T-cell (primary cell): ENCODE measurements at places on chromosomes 6 and 20. TPM values are rescaled to one million over a fixed set of nuclear protein-coding genes. Genes with fewer than 3 reads are reported as not detected.
A peak's percentile ranks its signal among the peaks of the same experiment; 100 is the strongest.

GRM1 gene
- not detected for total RNA-seq

GRCh38 chr6:20577173-20577688 lies 43.0 kb downstream of the CDKAL1 start:
- H3K27ac ChIP-seq: no peak overlapping the region
- H3K4me1 ChIP-seq: no peaks in the 10 kb centered on the region
- H3K36me3 ChIP-seq: peaks cover 21% of the 10 kb centered on the region
- no peak overlapping the region for H3K4me3 ChIP-seq
- no peaks in the 10 kb centered on the region for H3K27me3 ChIP-seq

GRCh38 chr6:157157258-157157657 lies 166.1 kb downstream of the TMEM242 start:
- H3K4me3 ChIP-seq: no peak overlapping the region
- H3K27me3 ChIP-seq: no peaks in the 10 kb centered on the region
- H3K36me3 ChIP-seq: peaks cover 42% of the 10 kb centered on the region
- no peak overlapping the region for H3K27ac ChIP-seq

DNA sequence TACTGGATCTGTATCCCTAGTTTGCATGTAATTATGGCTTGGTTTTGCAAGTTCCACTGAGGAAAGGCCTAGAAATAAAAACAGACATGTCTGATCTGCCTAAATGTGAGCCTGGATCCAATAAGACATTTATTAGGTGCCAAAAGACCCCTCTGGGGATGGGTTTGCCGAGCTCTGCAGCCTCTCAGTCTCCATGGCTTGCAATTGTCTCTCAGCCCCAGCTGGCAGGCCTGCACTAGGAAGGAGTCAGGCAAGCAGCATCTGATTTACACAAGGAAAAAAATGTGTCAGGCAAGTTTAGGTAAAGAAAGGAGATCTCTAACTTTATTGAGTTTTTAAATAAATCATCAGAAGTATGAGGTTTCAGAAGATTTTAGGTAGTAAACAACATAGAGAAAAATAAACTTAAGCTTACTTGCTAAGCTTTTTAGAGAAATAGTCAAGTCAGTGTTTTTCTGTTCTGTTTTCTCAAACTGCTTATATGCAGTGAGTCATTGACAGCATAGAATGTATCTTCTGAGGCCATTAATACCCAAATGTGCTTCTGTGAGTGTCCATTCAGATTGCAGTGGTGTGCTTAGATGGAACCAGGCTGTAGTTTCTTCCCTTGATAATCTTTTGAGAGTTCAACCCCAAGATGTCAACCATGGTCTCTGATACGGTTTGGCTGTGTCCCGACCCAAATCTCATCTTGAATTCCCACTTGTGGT lies 121.0 kb downstream of the FHL5 start:
- DNase-seq: no peak
- H3K4me3 ChIP-seq: no peak overlapping the region
- no peak overlapping the region for H3K27ac ChIP-seq
- no peaks in the 10 kb centered on the region for H3K4me1 ChIP-seq
- H3K27me3 ChIP-seq: peaks cover 3% of the 10 kb centered on the region

DNA sequence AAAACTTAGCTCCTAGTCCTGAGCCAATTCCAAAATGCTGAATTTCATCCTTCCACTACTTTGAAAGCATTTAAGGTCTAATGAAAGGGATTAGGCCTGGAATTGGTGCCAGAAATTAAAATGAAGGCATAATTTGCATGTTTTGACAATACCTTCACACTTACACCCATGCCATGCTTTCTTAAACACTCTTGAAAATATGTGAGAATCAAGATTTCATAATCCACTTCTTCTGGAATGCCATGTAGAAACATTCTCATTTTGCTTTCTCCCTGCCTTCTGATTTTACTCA lies 77.1 kb downstream of the ANKEF1 start:
- no peaks in the 10 kb centered on the region for H3K4me1 ChIP-seq
- H3K4me3 ChIP-seq: no peak overlapping the region
- H3K36me3 ChIP-seq: no peaks in the 10 kb centered on the region
- DNase-seq: no peak
- no peak overlapping the region for H3K27ac ChIP-seq

- DNase-seq: no peak
- H3K27me3 ChIP-seq: peaks cover 30% of the 10 kb centered on the region
- H3K4me1 ChIP-seq: no peaks in the 10 kb centered on the region
- no peaks in the 10 kb centered on the region for H3K36me3 ChIP-seq
- no peak overlapping the region for H3K27ac ChIP-seq
Observed at GRCh38 chr20:47791084-47791599, 5.9 kb upstream of the SULF2 start.

DNA sequence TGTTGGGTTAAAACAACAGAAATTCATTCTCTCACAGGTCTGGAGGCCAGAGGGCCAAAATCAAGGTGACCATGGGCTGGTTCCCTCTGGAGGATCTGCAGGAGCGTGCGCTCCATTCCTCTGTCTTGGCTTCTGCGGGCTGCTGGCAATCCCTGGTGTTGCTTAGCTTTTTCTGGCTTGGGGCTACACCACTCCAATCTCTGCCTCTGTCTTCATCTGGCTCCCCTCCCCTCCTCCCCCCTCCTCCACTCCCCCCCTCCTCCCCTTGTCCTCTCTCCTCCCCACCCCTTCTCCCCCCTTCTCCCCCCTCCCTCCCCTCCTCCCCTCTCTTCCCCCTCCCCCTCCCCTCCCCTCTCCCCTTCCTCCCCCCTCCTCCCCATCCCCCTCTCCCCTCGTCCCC lies 321.3 kb upstream of the ARID1B start:
- DNase-seq: no peak
- no peaks in the 10 kb centered on the region for H3K27me3 ChIP-seq
- H3K27ac ChIP-seq: no peak overlapping the region
- H3K36me3 ChIP-seq: no peaks in the 10 kb centered on the region
- H3K4me1 ChIP-seq: no peaks in the 10 kb centered on the region
- no peak overlapping the region for H3K4me3 ChIP-seq

MOCS3 gene
- total RNA-seq: 3.0 TPM

PM20D2 gene
- total RNA-seq: 12.3 TPM

DNA sequence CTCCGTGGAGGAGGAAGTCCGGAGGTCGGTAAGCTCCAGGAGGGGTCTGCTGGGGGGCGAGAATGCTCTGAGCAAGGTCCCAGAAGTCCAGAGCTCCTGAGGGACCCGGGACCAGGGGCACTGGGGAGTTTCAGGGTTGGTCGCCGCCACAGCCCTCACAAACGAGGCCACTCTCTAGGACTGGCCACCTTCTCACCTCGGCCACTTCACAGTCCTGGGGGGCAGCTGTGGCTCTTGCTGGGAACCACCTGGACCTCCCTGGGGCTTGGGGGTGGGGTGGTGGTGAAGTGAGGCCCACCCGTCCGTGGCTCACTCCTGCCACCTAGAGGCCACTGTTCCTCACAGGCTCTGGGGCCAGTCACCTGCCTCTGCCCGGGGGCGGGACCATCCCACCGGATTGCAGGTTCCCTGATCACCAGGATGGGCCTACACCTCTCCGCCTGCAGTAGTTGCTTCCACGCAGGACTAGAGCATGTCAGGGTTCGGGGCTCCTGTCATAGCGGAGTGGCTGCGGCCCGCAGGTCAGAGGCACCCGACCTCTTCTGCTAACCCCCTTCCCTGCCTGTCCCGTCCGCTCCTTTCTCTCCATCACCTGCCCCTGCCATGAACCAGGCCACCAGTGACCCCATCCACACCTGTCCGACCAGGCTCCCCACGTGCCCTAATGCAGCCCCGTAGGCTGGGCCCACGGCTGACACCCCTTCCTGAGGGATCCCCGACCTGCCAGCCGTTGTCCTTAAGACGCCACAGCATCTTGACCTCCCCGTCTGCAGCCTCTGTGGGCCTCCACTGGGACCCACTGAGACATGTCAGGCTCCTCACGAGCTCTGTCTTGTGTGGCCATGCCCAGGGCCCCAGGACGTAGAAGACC lies 5.1 kb upstream of the TCEA2 start:
- peaks cover 34% of the 10 kb centered on the region for H3K4me1 ChIP-seq
- H3K4me3 ChIP-seq: peak overlapping the region; percentile 39
- no peaks in the 10 kb centered on the region for H3K27me3 ChIP-seq
- peak; percentile 75 for DNase-seq
- H3K27ac ChIP-seq: no peak overlapping the region

RAB32 gene
- 0.38 TPM for total RNA-seq

PNPLA1 gene
- total RNA-seq: 0.20 TPM

GRCh38 chr6:42502990-42503389 lies 51.3 kb upstream of the TRERF1 start:
- no peaks in the 10 kb centered on the region for H3K27me3 ChIP-seq
- no peak overlapping the region for H3K4me3 ChIP-seq
- no peaks in the 10 kb centered on the region for H3K36me3 ChIP-seq
- no peak for DNase-seq
- H3K27ac ChIP-seq: no peak overlapping the region

DNA sequence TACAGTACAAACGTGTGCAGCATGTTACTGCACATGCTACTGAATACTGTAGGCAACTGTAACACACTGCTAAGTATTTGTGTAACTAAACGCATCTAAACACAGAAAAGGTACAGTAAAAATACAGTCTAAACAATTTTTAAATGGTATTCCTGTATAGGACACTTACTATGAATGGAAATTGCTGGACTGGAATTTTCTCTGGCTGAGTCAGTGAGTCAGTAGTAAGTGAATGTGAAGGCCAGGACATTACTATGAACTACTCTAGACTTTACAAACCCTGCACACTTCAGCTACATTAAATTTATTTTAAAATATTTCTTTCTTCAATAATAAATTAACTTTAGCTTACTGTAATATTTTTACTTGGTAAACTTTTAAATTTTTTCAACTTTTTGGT lies 225.0 kb upstream of the TENT5A start:
- no peak overlapping the region for H3K27ac ChIP-seq
- H3K4me3 ChIP-seq: no peak overlapping the region
- no peaks in the 10 kb centered on the region for H3K4me1 ChIP-seq

DNA sequence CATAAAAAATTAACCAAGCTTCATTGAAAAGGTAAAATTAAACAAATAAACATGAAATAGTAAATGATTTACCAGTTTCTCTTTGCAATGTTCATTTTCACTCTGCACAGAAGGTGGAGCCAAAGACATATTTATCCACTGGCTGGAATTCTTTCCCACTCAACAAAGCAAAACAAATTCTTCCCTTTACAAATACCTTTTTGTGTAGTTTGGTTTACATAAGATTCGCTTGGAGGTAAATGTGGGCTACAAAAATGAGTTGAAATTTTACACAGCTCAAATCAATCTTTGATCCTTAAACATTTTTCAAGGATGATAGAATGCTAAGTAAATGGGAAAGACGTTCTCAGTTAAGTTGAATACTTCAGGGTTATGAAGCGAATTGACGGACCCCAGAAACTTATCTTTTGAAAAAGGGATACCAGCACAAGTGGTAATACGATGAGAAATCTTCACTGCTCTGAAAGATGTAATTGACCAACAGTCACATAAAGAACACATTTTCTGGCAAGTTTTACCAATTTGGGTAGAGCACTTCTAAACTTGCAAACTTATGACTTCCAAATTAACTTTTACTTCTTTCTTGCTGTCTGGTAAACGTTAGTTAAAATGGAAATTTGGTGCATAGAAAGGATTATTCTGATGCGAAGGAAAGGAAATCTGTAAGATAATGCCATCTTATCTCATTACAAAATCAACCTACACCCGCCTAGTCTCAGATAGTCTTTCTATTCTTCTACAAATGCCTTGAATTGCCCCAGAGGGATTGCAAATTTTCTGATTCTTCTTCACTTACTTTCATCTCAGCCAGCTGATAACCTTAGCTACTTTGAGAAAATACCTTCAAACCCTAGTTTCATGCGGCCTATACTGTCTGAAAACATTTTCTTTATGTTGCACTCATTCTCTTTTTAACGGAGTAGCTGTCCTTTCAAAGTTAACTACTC lies 4.7 kb upstream of the GJA1 start:
- DNase-seq: no peak
- peaks cover 2% of the 10 kb centered on the region for H3K27me3 ChIP-seq
- no peaks in the 10 kb centered on the region for H3K36me3 ChIP-seq
- no peak overlapping the region for H3K4me3 ChIP-seq

DNA sequence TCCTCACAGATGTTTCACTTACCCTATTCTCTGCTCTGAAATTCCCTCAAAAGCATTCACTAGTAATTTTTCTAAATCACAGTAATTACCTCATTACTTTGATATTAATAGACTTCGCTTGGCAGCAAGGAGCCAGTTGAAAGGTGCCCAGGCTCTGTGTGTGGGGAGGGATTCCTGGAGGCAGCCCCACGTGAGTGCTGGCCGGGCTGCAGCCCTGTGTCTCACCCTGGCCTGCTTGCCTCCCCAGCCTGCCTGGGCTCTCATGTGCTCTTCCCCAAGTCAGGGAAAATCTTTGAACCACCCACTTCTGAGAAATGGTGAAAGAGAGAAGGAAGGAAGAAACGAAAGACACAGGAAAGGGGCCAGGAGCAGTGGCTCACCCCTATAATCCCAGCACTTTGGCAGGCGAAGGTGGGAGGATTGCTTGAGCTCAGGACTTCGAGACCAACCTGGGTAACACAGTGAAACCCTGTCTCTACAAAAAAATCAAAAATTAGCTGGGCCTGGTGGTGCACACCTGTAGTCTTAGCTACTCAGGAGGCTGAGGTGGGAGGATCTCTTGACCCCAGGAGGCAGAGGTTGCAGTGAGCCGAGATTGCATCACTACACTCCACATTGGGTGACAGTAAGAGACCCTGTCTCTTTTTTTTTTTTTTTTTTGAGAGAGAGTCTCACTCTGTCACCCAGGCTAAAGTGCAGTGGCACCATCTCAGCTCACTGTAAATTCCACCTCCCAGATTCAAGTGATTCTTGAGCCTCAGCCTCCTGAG lies 20.0 kb upstream of the SNTA1 start:
- H3K27ac ChIP-seq: no peak overlapping the region
- H3K4me3 ChIP-seq: no peak overlapping the region
- DNase-seq: no peak
- no peaks in the 10 kb centered on the region for H3K36me3 ChIP-seq
- no peaks in the 10 kb centered on the region for H3K4me1 ChIP-seq
- no peaks in the 10 kb centered on the region for H3K27me3 ChIP-seq

DNA sequence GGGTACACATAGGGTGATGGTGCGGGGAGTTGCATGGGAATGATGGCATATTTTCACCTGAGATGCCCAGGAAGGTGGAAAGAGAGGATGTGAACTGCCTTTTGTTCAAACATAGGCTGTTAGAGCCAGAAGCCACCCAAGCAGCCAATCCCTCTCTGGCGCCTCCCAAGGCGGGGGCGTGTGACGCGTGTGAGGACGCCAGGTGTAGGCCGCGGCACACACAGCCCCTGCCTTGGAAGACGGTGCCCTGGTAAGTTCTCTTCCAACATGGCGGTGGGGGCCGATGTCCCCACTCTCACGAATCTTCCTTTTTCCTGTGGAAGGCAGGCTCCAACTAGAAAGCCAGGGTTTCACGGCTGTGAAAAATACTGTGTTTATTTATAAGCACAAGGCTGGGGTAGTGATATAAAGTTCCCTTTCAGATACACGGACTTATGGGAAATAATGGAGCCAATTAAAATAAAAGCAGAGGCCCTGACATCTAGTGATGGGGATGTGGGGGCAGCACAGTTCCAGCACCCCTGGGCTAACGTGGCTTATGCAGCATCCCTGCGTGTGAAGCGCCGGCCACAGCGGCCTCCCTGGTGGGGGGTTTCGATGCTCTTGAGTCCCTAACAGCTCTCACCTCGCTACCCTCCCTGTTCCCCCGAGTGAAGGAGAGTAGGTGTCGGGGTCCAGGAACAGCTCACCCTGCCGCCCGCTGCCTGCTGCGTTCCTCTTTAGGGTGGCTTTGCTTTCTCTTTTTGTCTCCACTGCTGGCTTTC lies 28.3 kb downstream of the CDH4 start:
- no peaks in the 10 kb centered on the region for H3K27me3 ChIP-seq
- no peak for DNase-seq
- no peak overlapping the region for H3K4me3 ChIP-seq
- H3K27ac ChIP-seq: no peak overlapping the region

ZNF831 gene
- 29.7 TPM for total RNA-seq
